GM12891 (cell line): ENCODE measurements at places on chromosomes 2 and 18.

DNA sequence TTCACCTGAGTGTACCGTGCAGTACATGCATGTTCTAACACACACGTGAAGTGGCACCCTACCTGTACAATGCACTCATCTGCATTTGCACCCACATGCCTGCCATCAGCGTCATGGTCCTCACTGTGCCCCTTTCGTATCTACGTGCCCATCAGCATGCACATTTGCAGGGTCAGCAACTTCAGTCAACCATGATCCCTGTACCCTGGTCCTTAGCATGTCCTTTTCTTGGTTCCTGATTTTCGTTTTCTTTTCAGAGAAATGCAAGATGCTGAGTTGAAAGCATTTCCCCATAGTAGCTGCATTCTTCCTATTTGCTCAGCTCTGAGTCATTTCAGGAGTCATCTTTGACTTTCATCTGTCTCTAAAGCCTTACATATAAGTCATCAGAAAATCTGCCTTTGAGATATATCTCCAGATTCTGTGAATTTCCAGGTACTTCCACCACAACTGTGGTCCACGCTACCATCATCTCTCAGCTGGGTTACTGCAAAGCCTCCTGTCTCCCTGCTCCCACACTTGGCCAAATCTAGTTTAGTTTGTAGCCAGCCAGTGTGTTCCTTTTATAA, 14.7 kb upstream of the PUM2 start:
- DNase-seq: peak; percentile 46

GRCh38 chr2:73983322-73984202, 1.1 kb upstream of the TET3 start:
- no peak for DNase-seq

- no peak for DNase-seq
Measured at GRCh38 chr2:177312562-177312961, 48.0 kb upstream of the NFE2L2 start.

DNA sequence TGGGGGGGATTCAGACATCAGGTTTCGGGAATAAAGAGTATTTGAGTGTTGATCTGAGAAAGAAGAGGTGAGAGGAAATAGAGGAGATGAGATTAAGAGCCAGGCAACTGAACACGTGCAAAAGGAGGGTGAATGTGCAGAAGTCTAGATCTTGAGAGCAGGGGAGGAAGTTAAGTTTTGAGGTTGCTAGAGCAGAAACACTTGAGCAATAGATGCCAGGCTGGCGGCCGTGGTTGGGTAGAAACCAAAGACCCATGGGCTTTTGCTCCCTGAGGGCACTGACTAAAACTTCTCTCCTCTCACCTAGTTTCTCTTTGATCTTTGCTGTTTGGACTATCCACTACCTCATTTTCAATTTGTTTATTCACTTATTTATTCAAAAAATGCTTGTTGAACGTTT, 116.0 kb downstream of the CDC42EP3 start:
- no peak for DNase-seq

GRCh38 chr2:226888971-226889370, 53.1 kb downstream of the RHBDD1 start:
- no peak for DNase-seq

GRCh38 chr2:49035481-49035880, 118.8 kb downstream of the FSHR start:
- DNase-seq: no peak

DNA sequence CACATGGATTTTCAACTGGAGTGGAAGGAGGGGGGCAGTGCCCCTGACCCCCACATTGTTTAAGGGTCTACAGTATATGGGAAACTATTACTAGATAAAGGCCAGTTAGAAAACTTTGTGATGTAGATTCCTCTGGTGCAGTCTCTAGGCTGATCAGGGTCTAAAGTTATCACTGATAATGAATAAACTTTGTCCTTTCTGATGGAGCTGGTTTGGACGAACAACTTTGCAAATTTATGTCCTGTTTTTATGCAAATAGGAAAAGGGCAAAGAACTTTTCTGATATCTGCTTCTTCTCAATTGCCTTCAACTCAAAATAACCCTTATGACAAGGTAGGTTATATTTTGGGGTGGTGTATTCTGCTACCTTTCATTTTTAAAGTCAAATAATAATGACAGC, 829.2 kb upstream of the ACVR2A start:
- DNase-seq: no peak

- no peak for DNase-seq
Measured at GRCh38 chr18:53458944-53459580, 765.4 kb downstream of the MBD2 start.

- DNase-seq: no peak
Measured at GRCh38 chr2:235051436-235052260, 99.8 kb downstream of the SH3BP4 start.

- no peak for DNase-seq
Measured at GRCh38 chr2:111216811-111217652, 96.3 kb downstream of the BCL2L11 start.

DNA sequence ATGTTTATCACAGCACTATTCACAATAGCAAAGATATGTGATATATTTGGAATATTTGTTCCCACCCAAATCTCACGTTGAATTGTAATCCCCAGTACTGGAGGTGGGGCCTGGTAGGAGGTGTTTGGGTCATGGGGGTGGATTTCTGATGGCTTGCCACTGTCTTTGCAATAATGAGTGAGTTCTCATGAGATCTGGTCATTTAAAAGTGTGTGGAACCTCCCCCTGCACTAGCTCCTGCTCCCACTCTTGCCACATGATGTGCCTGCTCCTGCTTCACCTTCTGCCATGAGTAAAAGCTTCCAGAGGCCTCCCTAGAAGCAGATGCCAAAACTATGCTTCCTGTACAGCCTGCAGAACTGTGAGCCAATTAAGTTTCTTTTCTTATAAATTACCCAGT, 72.2 kb upstream of the DYNC1I2 start:
- DNase-seq: no peak

- no peak for DNase-seq
Measured at GRCh38 chr2:88671786-88672427, 19.6 kb upstream of the RPIA start.

DNA sequence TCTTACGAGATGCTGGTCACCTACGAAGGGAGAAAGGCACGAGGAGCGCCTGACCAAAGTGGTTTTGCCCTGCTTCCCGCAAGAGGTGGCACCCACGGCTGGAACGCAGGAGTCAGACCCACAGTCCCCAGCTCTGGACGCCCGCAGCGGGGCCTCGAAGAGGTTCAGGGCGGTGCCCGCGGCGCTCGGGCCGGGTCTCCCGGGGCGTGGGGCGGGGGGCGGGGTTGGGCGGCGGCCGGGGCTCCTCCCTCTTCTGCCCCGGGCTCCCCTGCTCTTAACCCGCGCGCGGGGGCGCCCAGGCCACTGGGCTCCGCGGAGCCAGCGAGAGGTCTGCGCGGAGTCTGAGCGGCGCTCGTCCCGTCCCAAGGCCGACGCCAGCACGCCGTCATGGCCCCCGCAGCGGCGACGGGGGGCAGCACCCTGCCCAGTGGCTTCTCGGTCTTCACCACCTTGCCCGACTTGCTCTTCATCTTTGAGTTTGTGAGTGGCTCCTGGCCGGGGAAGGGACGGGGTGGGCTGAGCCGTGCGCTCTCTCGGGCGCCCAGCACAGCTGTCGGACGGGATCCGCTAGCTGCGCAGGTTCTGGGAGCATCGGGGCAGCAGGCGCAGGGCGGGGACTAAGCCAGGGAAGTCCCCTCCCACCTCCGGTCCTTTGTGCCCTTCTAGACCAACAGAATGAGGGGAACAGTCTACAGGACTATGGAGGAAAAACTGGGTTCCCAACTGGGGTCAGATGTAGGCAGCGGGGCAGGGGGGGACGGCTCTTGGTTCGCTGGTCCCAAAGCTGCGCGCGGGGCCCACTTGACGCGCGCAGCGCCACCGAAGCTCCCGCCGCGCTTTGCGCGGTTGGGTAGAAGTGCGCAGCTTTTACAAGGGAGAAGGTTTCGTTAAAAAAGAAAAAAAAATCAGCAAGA, at the start of gene MAL:
MAL (plus strand) TSS at position 303 of the 914 bp plus-strand sequence; CDS start at position 388, 85 bp downstream.
- no peak for DNase-seq

DNA sequence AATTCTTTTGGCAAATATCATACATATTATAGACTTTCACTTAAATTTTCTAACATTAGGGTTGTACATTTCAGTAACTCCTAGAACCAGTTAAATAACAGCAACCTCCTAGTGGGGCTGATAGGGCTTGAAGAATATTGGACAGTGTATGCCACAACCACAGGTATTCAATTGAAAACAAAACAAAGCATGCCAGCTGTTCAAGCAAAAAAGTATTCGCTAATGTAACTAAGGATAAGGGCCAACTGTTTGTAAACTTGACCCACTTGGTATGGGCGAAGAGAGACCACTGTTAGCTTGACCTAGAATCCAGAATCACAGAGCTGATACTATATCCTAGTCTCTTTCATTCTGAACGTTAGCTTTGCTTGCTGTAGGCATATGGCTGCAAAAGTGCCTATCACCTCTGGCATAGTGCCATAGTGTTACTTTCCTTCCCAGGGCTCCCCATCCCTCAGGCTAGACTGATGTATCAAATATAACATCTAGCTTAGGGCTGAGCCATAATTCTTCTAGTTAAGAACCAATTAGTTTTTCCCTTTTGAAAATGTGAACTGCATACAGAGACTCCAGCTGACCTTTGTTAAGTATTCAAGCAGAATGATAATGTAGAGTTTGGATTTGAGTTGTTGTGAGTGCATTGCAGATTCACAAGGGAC, 458.8 kb upstream of the NRXN1 start:
- DNase-seq: no peak

GRCh38 chr2:10030311-10030736, 13.0 kb upstream of the KLF11 start:
- no peak for DNase-seq

DNA sequence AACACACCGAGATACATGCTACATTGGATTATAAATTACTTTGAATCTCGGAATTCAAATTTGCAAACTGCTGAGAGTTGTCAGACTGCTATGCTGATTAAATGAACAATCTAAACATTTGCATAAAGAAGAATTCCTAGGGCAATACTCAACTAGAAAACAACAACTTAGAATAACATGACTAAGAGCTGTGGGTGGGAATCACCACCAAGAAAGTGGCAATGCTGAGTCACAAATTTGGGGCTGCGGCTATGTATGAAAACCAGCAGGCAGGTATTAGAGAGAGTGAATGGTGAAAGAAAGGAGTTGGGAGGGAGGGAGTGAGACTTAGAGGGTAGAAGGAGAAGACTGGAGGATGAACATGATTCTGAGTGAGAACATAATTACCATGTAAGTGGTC, 559.5 kb downstream of the PIK3C3 start:
- no peak for DNase-seq

DNA sequence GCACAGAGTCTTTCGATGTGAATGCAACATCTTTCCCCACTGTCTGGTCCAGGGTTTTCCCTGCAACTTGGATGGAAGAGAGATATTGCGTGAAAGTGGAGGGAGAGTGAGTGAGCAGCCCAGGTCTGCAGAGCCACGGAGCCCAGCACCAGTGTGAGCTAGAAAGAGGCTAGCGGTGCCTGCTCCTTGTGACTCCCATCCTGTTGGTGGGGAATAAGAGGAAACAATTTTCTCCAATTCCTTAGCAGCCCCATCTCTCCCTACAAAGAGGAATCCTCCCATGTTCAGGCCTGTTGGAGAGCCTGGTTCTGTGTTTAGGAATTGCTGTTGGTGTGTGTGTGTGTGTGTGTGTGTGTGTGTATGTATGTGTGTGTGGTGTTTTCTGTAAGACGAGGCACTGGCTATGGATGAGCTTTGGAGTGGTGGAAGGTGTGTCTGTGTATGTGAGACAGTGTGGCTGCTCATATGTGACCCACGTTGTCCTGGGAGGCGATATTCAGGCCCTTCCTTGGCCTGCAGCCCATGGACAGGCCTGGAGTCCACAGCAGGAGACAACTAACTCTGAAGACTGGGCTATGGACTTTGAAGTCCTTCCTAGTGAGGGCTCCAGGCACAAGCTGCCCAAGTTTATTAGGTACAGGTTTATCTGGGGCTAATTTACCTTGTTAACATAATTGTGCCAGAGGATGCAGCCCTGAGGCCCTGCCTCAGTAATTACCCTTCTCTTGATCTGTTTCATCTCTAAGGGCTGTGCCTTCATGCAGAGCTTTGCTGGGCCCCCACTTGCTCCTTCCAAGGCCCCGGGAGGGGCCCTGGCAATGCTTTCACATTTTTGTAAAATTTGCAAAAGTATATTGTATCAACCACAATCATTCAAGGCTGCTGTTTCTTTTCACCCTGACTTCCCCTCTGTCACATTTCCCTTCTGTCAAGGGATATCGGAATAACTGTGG, 88.6 kb upstream of the HAAO start:
- DNase-seq: no peak

- no peak for DNase-seq
Measured at GRCh38 chr2:85439025-85439472, 20.5 kb downstream of the SH2D6 start.

GRCh38 chr2:225164401-225165050, 122.3 kb upstream of the DOCK10 start:
- no peak for DNase-seq

- no peak for DNase-seq
Measured at GRCh38 chr2:61704364-61704763, 149.5 kb downstream of the FAM161A start.

- DNase-seq: no peak
Measured at GRCh38 chr2:202014759-202015211, 18.9 kb upstream of the FZD7 start.

DNA sequence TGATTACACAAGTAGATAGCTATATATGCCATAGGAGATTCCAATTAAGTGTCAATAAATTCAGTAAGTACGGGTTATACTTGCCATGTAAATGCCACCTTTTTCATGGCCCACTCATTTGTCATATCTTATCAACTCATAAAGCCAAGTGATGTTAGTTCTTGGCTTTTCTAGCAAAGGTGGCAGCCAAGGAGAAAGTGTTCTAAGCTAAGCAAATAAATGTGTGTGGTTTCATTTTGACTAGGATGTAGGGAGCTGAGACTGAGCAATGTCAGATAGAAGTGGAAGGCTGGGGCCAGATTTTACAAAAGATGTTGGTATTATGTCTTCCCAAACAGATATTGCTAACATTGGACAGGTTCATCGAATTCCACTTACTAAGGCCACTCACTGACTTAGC, 952.0 kb downstream of the SLC4A3 start:
- DNase-seq: no peak

DNA sequence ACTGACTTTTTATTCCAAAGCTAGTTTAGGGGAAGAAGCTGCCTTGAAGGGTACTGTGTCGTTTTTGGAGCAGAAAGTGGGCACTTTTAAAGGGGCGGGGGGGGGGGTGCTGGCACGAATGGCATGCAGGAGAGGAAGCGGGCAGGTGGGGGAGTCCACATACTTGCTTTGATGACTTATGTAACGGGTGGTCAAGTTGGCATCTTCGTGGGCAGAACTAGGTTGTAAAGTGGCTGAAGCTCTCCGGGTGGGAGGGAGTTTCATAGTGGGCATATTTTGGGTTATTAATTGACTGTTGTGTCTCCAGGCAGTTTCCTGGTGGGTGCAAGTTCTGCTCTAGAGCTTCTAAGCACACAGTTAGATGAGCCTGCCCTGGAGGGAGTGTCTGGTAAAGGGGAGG, 19.9 kb downstream of the PCARE start:
- no peak for DNase-seq

DNA sequence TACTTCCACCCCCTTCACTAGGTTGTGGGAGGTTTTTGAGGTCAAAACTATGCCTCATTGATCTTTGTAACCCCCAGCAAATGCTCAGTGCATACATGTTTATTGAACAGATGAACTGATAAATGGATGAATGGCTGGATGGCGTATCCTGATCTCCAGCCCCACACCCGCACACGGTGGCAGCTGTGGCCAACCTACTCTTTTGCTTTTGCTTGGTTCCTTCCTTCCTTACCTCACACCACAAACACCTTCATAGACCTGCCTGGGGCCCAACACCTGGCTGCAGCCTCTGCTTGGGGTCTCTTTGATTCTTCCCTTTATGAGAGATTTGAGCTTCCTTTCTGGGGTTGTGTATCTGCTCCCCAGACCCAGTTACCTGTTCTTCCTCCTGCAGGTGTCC, 25.9 kb downstream of the SPP2 start:
- DNase-seq: no peak
